ENCODE measurements at places on chromosomes 12 and 14.

DNA sequence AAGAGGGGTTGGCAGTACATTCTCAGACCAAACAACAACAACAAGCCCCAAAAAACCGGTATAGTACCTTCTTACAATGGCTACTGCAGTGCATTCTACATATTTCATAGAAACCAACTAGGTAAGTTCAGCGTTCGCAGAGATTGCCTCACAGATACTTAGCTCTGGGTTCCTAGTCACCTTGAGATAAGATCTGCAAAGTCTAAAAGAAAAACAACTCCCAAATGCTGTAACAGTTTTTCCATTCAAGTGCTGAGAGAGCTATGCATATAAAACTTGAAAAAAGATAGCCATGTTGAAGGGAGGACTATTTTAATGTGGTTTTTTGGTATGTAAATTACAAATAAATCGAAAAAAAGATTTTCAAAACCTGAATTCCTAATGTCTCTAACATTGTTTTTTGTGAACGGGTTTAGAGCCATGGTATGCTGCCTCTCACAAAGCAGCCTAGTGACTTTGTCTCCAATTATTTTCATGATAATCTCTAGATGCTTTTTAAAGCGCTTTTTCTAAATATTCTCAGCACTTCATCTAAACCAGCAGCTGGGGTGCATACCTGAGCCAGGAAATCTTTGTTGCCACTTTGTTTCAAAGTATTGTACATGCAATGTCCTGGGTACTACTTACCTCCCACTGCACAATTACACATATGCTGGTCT lies 56.6 kb upstream of the CRACR2A start:
- H3K4me1 ChIP-seq = peaks cover 12% of the 10 kb centered on the region
- no peak for DNase-seq
- H3K27ac ChIP-seq = no peak overlapping the region
- H3K27me3 ChIP-seq = no peaks in the 10 kb centered on the region
- no peak overlapping the region for H3K4me3 ChIP-seq
- H3K36me3 ChIP-seq = peaks cover 12% of the 10 kb centered on the region

- peak overlapping the region; percentile 95 for H3K27ac ChIP-seq
- DNase-seq = no peak
- peaks cover 57% of the 10 kb centered on the region for H3K4me1 ChIP-seq
- H3K4me3 ChIP-seq = peak overlapping the region; percentile 26
- peaks cover 47% of the 10 kb centered on the region for H3K36me3 ChIP-seq
- no peaks in the 10 kb centered on the region for H3K27me3 ChIP-seq
Measured at GRCh38 chr12:6459004-6459337, 7.1 kb downstream of the TAPBPL start.

GRCh38 chr14:73223049-73223448 lies 14.3 kb upstream of the PAPLN start:
- no peaks in the 10 kb centered on the region for H3K4me1 ChIP-seq
- H3K4me3 ChIP-seq = no peak overlapping the region
- peaks cover 35% of the 10 kb centered on the region for H3K36me3 ChIP-seq
- no peak overlapping the region for H3K27ac ChIP-seq

GRCh38 chr12:58463051-58463450 lies 457.3 kb downstream of the LRIG3 start:
- H3K36me3 ChIP-seq = no peaks in the 10 kb centered on the region
- H3K4me3 ChIP-seq = no peak overlapping the region
- H3K4me1 ChIP-seq = no peaks in the 10 kb centered on the region
- H3K27me3 ChIP-seq = peaks cover 3% of the 10 kb centered on the region
- H3K27ac ChIP-seq = no peak overlapping the region

DNA sequence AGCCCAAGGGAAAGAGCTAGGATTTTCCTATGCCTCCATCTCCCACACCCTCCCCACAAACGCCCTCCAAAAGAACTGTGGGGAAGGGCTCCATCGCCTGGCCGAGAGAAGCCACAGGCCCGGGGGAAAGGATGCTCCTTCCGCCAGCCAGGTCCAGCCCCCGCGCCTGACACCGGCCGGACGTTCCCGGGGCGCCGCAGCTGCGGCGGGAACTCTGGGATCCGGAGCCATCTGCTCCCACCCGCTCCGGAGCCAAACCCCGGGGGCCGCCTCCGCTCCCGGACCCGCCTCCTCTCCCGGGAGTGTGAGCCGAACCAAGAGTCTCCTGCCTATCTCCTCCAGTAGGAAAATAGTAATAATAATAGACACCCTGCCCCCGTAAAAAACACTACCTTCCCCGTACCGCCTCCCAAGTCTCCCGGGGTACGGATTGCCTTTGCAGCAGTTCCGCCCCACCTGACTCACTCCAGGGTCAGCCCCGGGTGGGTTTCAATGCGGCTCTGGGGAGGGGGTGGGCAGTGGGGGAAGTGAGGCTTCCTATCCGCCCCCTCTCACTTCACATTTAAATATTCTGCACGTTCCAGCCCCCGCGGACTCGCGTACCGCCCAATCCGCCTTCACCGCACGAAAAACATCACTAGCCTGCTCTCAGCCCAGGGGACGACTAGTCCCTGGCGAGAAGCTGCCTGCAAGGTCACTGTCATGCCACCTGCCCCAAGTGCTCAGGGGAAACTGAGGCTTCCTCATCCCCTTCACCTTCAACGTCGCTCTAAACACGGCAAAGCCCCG lies 2.4 kb downstream of the AGAP2 start:
- H3K4me3 ChIP-seq = no peak overlapping the region
- H3K27me3 ChIP-seq = no peaks in the 10 kb centered on the region
- no peak overlapping the region for H3K27ac ChIP-seq

GRCh38 chr12:103548622-103549601 lies 38.2 kb upstream of the STAB2 start:
- H3K4me1 ChIP-seq = no peaks in the 10 kb centered on the region
- peak; percentile 65 for DNase-seq
- H3K27me3 ChIP-seq = peaks cover 21% of the 10 kb centered on the region
- H3K27ac ChIP-seq = no peak overlapping the region

Measured in naive B cell (primary cell).